Fibroblast of villous mesenchyme (primary cell): ENCODE measurements at places on chromosomes 4 and X. TPM values are rescaled to one million over a fixed set of nuclear protein-coding genes. Genes with fewer than 3 reads are reported as not detected.

DNA sequence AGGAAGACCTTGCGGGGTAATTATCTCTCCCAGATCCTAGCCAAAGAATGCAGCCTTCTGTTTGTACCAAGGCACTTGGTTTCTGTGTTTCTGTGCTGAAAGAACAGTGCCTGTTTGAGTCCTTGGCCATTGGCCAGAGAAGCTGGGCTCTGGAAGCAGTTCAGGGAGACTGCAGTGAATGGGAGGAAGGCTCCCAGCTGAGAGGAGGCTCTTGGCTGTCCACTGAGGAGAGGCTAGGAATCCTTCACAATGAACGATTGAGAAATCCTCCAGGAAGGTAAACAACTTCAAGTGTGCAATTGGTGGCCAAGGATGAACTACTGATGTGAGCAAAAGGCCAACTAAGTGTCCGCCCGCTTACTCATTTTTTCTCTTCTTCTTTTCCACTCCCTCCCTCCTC is 61.3 kb downstream of the HS3ST1 start:
- DNase-seq, result peak; percentile 1

The SPANXA2 gene
- not detected in 2 replicates for total RNA-seq

The NEIL3 gene
- 8.1 and 28.1 TPM in 2 replicates for total RNA-seq

- no peak for DNase-seq
These were observed 118.4 kb downstream of the FAM53A start for GRCh38 chr4:1565598-1566295.
